ENCODE measurements at places on chromosomes 1 and 21.

DNA sequence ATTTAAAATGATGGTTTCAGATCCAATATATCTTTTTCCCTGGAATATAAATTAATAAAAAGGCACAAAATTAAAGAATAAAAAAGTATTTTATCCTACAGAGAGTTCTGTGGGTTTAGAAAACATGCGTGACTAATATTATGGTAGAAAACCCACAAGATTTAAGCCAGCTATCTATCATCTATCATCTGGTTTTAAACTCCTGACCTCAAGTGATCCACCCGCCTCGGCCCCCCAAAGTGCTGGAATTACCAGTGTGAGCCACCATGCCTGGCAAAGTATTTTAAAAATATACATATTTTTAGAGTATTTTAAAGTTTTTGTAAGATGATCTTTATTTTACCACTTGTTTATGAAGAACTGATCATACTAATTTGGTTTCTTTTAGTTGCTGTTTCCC, 79.5 kb downstream of the NRIP1 start:
- DNase-seq, result no peak

GRCh38 chr1:240029418-240029817, 62.3 kb upstream of the FMN2 start:
- no peak for DNase-seq

DNA sequence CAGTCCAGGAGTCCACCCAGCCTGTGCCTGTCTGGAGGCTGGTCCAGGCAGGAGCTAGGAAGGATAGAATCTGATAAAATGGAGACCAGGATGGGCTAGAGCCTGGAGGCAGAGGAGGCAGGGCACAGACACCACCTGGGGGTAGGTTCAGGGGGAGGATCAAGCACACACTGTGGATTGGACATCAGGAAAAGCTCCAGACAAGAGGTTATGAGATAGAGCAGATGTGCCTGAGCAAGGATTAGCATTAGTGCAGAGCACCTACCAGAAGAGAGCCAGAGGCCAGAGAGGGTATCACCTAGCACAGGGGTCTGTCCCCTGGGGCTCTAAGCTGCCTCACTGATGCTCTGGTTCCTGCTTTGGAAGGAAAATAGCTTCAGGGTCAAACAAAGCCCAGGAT, 216.7 kb upstream of the ZC3H12A start:
- no peak for DNase-seq

- no peak for DNase-seq
Measured at GRCh38 chr1:211697356-211697755, 21.9 kb upstream of the NEK2 start.

- DNase-seq, result no peak
Measured at GRCh38 chr1:162235241-162235800, 141.3 kb downstream of the SPATA46 start.

DNA sequence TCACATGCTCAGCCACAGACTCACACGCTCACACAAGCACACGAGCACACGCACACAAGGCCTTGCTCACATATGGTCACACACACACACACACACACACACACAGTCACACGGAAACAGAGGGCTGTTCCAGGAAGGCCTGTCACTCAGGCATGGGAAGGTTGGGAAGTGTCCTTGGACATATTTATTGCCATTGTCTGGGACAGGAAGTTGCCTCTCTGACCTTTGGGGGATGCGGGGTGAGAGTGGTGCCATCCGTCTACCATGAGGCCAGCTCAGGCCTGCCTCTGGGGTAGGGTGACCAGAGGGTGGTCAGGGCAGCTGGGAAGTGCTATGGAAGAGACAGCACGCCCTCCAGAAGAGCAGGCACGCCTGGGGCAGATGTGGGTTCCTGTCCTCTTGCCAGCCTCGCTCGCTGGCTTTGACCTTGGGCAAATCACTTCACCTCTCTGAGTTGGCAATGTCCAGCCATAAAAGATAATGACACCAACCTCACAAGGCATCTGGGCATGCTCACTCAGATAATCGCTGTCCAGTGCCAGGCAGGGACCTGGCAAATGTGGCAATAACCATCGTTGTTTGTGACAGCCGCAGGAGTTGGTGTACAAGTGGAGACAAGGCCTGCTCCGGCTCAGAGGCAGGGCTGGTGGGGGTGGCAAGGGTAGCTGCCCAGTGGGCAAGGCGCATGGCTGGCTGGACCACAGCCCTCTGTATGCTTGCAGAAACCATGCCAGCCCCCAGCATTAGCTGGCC, 8.0 kb upstream of the GUCA2A start:
- no peak for DNase-seq

DNA sequence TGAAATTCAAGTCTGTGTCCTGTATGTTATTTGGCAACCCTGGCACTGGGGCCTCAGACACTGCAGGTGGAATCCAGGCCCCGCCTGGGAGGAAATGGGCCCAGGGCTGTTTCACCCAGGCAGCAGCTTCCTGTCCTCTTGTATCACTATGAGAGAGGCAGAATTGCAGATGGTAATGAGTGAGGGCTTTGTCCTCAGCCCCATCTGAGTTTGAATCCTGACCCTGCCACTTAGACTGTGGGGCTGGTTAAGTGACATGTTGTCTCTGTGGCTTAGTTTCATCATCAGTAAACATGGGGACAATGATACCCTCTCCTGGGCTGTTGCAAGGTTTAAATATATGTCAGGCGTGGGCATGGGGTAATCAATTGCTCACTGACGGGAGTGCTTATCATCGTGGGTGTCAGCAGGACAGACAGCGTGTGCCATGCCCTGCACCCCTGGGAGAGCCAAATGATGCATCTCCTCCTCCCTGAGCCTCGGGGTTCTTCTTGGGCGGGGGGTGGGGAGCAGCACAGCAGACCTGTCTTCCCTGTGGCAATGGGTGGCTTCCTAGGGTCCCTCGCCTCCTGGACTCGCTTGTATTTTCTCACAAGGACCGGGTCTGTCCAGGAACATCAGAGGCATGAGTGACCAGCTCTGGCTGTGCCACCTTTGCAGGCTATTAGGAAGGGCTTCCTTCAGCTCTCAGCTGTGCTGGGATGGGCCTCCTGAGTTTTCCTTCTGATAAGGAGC, 42.1 kb downstream of the ARHGEF10L start:
- no peak for DNase-seq

DNA sequence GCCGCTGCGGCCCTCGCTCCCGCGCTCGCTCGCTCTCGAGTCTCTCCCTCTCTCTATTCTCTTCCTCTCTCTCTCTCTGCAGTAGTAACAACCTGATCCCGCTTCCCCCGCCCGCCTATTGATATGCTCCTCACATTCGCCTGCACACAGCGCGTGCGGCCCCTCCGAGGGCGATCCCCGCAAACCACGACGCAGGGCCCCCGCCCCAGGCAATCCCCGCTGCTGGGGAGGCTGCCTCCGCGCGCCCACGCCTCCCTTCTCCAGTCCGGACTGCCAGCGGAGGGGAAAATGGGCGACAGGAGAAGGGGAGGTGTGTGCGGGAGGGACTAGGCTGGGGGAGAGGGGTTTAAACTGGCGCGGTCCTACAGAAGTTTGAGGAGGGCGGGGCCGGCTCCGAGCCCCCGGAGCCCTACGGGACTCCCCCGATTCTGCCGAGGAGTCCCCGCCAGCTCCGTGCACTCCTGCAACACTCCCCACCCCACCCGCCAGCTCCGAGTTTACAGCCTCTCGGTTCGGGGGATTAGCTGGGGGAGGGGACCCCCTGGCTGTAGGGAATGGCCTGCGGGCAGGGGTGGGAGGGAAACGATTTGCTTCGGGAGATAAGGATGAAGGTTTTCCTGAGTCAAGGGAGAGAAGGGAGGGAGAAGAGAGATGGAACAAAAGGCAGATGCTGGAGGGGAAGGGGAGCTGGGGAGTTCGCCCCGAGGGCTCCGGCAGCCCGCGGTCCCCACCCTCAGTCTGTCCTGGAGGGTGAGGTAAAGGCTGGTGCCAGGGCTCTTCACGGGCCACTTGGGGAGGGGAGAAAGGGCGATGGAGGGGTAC, 66.6 kb downstream of the SYT2 start:
- DNase-seq, result no peak

DNA sequence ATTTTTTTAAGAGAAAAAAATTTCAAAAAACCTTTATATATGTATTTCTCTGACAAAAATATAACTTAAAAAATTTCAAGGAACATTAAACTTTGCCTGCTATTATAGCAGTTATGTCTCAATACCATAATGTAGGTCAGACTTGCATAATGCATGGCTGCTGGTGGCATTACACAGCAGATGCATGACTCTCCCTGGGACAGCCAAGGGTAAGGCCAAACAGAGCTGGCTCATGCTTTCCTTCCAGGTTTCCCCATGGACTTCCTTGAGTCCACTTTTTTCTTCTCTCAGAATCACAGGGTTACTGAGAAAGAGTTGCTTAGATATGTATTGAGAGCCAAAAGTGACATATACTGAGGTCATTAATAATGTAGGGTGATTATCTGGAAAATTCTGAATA, 43.7 kb downstream of the RHOU start:
- DNase-seq, result no peak

DNA sequence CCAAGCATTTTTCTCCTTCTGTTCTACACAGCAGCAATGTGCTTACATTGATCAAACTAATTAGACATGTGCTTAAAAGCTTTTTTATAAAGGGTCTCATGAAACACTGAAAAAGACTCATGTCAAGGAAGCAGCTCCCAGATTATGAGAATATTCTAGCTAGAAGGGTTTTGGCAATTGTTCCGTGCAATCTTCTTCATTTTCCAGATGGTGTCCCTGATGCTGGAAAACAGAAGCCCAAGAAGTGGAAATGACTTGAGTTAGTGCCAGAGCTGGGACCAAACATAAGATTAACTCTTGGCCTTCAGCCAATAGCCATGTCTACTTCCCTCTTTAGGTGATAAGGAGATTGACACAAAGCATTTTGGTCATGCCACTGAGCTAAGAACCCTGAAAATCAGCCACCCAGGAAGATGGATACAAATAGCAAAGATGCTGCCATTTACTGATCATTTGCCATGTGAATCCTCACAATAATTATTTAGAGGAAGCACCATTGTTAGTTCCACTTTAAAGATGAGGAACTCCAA, 110.8 kb downstream of the MATN1 start:
- DNase-seq, result no peak

Data from activated T-cell treated with anti-CD3 and anti-CD28 coated beads for 4 hours (primary cell).